ENCODE measurements at places on chromosomes 5 and 9. TPM values are rescaled to one million over a fixed set of nuclear protein-coding genes. Genes with fewer than 3 reads are reported as not detected.

DNA sequence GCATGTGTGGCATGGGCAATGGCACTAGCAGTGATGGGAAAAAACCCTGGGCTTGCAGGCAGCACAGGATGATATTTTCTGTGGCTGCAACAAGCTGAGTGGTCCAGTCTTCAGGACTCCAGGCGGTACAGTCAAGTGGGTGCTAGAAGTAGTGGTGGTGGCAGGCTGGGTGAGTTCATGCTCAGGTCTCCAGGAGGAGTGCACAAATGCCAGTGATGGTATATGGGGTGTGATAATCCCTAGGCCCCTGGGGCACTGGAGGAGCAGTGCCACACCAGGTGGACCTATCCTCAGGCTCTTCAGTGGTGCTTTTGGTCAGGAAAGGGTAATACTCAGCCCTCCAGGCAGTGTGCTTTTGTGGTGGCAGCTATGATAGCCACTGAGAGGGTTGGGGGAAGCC lies 496.4 kb downstream of the PRR16 start:
- no peak for DNase-seq

GRCh38 chr5:142432961-142433360 lies 108.1 kb upstream of the SPRY4 start:
- DNase-seq: no peak

The PCDHB9 gene
- polyA plus RNA-seq: 4.3 TPM

DNA sequence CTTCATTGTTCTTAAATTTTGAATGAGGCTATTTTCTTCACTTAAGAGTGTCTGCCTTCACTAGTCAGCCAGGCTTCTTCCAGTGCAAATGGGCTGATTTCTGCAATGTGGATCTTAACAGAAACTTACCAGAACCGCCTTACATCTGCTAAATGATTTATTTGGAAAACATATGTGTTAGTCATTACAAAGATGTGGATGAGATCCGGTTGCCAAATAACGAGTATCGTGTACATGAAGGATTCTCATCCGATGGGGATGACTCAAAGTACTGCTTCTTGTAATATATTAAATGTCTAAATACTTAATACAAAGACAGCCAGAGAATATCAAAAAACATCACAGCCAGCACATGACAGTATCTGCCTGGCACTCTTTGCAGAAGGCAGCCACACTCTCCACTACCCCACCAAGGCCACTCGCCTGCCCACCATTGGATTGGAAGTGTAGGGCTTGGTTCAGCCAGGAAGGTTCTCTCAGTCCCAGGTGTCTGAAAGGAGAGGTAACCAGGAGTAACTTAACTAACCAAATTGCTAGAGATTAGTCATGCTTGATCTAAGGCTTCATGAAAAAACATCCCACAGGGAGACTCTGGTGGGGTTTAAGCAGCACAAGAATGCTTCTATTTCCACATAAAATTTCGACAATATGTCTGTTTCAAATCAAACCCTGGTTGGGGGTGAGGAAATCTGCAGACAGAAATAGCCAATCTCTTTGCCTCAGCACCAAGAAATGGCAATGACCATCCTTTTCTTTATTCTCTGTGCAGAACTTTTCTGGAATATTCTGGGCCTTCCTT lies 174.8 kb downstream of the GADD45G start:
- DNase-seq: no peak

DNA sequence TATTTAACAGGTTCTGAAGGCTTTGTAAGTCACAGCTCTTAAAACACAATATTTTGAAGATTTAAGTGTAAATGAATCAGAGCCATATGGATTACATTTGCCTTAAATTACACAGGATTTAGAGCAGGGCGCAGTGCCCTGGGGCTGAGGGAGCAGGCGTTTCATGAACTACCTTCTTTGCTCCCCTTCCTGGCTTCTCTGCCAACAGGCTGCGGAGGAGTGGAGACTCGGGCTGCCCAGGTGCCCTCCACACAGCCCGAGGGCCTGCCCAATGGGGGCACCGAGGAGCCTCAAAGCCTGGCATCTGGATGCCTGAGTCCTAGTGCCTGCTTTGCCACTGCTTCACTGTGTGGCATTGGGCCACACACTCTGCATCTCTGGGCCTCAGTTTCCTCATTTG lies 90.6 kb upstream of the HAND1 start:
- no peak for DNase-seq

- DNase-seq: no peak
Observed at GRCh38 chr9:109974143-109974917, 194.3 kb downstream of the PALM2AKAP2 start.

GRCh38 chr5:138930371-138931097 lies 55.4 kb upstream of the LRRTM2 start:
- no peak for DNase-seq

DNA sequence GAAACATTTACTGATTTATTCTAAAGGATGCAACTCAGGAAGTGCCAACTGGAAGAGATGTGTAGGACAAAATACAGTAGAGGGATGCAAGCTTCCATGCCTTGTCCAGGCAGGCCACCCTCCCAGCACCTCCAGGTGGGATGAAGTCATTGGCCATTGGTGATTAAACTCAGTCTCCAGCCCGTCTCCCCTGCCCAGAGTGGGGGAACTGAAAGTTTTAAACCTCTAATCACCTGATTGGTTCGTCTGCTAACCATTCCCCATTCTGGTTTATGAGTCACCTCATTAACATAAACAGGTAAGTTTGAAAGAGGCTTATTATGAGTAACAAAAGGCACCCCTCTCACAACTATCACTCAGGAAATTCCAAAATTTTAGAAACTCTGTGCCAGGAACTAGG lies 8.1 kb downstream of the TNFAIP8 start:
- DNase-seq: no peak

GRCh38 chr5:173643964-173644363 lies 27.5 kb upstream of the BOD1 start:
- peak; percentile 57 for DNase-seq
